ENCODE measurements at places on chromosomes 13 and 19. TPM values are rescaled to one million over a fixed set of nuclear protein-coding genes. Genes with fewer than 3 reads are reported as not detected.

DNA sequence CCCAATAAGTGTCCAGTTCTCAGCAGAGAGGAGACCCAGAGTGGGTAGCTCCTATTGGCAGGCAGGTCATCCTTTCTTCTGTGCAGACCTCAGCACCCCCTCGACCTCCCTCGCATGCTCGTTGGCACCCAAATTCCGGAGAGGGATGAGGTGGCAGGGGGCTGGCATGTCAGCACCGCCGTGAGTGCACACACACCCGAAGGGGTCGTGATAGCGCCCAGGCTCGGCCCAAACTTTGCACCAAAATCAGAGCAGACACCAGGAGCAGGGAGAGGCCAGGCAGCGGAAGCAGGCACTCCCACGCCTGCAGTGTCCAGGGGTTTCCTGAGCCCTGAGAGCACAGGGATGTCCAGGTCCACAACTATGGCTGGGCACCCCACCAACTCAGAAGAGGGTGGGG lies 1503.8 kb upstream of the PCDH20 start:
- DNase-seq, result no peak

DNA sequence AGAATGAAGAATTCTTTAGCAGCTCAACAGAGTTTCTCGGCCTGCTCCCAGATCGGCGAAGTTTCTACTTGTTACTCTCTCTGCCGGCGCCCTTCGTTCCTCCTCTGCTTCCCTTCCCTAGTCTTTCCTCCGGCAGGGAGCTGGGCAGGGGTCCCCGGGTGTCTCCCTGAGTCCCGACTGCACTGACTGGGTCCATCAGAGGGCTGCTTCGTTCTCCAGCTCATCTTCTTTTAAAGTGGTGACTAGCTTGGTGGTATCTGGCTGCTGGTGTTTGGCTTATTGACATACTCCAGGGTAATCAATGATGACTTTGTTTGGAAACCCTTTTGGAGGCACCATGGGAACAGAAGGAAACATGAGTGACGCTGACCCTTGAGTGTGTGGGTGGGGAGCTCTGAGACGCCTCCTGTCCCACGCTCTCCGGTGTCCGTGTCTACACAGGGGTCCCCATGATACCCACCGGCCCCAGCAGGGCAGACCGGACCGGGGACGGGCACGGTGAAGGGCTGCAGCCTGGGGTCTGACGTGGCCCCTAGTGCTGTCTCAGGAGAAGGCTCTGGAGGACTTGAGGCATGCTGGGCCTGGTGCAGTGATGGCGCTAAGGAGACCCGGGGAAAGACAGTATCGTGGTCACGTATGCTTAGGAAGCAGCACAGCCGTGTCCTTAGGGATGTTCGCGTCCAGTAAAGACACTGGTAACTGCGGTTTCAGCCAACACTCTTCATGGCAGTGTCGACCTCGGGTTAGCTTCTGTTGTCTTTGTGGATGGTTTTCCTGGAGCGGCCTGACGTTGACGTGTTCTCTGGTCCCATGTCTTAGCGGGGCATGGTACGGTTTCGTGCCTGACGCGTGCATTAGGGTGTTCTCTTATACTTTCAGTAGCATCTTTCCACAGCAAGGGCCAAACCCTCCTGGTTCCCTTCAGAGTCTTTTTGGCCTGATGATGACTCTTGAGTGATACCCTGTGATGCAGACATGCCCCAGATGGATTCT lies 23.8 kb downstream of the NAXD start:
- no peak for DNase-seq

- DNase-seq, result no peak
These were observed 290.9 kb upstream of the SOX21 start for GRCh38 chr13:95003019-95003813.

GRCh38 chr19:5954293-5954692 lies 23.6 kb downstream of the RANBP3 start:
- DNase-seq, result no peak

DNA sequence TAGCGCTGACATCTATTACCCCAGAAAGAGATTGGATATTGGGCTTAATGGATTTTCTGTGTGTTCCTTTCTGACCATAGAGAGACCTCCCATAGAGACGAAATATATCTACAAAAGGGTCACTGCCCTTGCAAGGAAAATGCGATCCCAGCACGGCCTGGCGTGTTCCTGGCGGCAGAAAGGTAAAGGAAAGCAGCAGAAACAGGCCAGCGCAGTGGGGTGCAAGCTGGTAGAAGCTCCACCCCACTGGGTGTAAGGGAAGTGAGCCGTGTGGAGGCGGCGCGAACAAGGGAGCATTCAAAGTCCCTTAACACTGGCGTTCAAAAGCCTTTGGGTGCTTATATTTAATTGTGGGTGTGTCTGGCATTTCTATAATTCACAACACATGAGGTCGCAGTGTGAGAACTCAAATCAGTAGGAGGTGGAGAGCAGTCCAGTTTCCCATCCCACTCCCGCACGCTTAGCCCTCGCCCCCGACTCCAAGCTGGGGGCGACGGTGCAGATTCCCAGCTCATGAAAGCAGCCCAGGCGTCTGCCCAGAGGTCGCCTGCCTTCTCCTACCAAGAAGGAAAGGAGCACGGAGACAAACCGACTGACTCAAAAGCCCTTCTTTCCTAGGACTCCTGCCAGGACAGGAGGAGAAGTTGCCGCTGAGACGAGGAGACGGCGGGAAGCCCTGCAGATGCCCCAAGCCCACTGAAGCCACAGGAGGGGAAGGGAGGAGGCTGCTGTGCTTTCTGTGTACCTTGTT lies 478.4 kb downstream of the FOXO1 start:
- DNase-seq, result no peak

DNA sequence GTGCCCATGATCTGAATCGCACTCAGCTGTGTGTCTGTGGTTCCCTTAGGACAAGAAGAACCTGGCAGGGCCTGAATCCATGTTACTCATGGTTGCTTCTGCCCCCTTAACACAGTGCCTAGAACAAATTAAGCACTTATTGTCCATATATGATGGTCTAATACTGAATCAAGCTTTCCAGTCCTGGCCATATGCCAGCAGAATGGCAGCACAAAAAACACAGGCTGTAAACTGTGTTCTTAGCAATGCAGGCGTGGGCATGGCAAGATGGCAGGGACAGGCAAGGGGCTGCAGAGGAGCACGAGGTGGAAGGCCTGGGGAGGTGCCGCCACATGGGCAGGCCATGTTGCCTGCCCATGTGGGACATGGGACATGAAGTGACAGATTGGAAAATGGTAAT lies 68.2 kb downstream of the LATS2 start:
- no peak for DNase-seq

DNA sequence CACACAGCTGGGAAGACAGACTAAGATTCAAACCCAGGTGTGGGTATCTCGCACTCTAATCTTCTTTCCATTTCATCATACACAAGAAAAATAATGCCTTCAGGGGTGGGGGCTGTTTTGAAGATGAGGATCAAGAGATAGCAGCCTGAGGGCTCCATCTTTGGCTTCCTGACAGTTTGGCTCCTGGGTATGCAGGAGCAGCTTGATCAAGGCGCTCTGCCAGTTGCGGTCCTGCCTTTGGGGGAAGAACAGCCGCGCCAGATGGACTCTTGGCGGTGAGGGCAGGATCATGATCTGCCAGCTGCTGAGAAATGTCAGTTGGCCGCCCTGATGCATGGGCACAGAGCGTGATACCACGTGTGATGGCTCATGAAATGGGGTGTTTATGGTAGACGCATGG lies 119.1 kb downstream of the IER2 start:
- no peak for DNase-seq

DNA sequence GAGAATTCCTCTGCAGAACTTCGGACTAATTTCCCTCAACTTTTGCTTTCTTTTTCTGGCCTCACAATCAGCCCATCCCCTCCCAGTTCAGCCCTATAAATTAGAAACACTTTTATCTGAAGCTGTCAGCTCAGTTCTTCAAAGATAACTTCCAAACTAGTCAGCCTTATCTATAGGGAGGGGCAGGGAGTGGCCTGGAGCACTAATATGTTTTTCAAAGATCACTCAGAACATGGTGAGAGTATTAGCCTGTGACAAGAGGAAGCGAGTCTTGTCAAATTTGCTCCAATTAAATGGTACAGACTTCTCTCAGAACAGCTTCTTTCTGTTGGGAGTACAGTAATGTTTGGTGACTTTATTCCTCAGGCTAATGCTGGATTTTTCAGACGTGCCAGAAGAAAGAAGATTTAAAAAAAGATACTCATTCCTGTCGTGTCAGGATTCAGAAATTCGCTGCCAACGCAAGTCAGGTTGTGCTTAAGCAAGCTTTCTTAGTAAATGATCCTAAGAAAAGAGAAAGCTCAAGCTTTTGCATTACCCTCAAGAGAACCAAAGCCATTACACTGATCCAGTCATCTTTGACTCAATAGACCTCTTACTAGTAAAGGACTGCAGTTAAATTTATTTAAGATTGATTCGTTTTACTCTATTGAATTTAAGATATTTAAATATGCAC lies 1033.6 kb downstream of the SLITRK5 start:
- no peak for DNase-seq

DNA sequence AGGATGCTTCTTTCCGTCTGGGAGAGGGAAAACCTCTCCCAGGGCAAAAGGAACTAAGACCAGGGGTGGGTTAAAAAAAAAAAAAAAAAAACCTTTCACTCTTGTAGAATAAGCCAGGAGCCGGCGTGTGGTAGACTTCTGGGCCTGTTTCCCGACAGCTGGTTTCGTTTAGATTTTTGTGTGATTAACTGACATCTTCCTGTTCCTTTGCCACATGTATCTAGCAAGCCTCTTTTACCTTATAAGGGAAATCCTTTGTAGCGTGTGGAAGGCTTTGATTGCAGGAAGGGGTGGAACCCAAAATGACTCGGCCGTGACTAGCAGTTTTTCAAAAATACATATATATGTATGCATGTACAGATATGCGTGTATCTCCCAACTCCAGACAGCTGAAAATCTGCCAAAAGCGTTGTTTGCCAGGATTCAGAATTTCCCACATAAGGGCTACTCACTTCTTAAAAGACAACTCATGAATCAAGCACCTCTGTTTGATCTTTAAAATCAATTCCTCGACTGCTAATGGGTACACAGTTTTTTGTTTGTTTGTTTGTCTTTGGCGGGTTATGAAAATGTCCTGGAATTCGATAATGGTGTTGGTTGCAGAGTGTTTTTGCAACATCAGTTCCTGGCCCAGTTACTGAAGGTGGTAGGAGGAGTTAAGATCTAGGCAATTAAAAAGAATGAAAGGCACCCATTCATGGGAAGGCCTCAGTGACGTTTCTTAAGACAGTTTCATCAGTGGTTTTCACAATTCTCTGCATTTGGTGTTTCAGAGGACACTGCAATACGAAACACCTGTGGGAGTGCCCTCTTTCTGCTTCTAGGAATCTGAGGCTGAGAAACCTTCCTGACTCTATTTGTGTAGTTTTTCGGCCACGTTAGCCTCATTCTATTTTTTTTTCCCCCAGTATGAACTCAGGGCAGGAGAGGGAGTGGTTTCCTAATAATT lies 2.7 kb downstream of the TPM4 start:
- DNase-seq, result peak; percentile 81

DNA sequence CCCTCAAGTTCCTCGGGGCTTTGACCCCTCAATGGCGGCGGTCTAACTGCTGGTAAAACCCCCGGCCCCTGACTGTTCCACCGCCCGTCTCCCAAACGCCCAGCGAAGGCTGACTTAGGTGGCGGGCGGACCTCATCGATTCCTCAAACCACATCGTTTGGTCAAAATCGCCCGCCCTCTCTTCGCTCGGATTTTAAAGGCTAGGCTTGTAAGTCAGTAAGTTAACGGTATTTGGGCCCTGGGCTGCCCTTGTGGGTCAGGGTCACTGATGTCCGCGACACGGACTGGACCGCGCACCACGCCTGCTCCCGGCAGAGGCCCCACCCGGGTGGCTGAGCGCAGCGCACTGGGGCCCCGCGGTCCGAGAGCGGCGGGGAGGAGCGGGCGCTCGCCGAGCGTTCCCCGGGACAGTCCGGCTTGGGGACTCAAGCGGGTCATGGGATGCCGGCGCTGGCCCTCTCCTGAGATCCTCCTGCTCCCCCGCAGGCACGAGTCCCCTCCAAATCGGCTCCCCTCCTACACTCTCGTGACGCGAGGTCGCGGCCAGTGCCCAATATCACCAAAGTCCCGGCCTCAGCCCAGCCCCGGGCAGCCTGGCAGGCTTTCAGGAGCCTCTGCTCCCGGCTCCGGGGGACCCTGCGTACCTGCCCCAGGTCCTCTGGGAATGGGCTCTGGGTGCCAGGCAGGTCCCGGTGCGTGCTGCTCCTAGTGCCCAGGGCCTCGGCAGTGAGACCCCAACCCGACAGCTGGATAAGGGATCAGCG lies 1.0 kb downstream of the FLT1 start:
- DNase-seq, result no peak

- no peak for DNase-seq
These were observed 10.3 kb upstream of the DACH1 start for GRCh38 chr13:71877256-71877653.

GRCh38 chr19:28498404-28498976 lies 714.5 kb downstream of the UQCRFS1 start:
- no peak for DNase-seq

- no peak for DNase-seq
These were observed 95.8 kb downstream of the WASF3 start for GRCh38 chr13:26653310-26653709.

DNA sequence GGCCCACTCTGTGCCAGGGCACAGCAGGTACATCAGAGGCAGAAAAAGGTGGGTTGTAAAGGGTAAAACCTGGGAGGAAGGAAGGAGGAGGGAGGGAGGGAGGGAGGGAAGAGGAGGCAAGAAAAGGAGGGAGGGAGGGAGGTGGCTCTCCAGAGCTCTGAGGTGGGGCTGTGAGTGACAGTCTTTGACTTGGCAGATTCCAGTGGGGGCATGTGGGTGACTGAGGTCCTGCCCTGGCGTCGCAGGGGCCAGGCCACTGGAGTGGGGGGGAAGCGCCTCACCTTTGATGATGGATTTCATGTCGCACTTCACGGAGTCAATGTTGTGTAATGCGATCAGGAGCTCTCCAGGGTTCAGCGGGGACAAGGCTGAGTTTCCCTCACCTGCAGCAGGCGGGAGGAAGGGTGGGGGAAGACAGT lies 6.0 kb upstream of the RSPH6A start:
- peak; percentile 4 for DNase-seq

- no peak for DNase-seq
These were observed 33.4 kb upstream of the FRY start for GRCh38 chr13:31998131-31998530.

DNA sequence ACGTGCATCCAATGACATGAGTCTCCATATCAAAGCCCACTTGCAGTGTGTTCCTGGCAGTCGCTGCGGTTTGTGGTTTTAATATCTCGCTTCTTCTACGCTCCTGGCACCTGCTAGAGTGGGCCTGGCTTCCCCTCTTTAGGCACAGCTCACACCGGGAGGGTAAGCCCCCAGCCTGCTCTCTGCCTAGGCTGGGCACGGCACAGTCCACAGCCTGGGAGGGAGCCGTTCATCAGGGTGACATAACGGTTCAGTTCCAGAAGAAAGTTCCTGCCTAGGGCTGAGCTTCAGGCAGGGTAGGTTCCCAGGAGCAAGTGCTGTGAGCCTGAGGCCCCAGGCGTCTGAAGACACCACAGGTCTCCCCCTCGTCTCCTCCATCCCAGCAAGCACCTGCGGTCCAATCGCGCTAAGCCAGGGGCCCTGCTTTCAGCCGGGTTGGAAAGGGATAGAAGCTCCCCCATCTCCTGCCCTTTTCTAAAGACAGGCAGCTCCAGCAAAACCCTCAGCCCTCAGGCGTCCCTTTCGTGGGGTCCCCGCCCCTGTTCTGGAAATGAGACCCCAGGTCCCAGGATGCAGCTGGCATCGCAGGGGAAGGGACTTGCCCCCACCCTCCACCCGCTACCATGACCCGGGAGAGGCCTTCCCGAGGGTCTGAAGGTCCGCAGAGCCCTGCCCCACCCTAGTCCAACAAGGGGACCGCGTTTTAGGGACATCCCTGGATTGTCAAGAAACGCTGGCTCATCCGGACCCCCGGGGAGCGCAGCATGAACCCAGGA lies 121.6 kb upstream of the ZNF507 start:
- DNase-seq, result no peak

SPTBN4 gene
- total RNA-seq, result 4.7 TPM

PSG7 gene
- not detected for total RNA-seq

ACP7 gene
- total RNA-seq, result not detected

CABP5 gene
- not detected for total RNA-seq

IGFL2 gene
- not detected for total RNA-seq
